ENCODE measurements at places on chromosomes 7 and 10. TPM values are rescaled to one million over a fixed set of nuclear protein-coding genes. Genes with fewer than 3 reads are reported as not detected.

DNA sequence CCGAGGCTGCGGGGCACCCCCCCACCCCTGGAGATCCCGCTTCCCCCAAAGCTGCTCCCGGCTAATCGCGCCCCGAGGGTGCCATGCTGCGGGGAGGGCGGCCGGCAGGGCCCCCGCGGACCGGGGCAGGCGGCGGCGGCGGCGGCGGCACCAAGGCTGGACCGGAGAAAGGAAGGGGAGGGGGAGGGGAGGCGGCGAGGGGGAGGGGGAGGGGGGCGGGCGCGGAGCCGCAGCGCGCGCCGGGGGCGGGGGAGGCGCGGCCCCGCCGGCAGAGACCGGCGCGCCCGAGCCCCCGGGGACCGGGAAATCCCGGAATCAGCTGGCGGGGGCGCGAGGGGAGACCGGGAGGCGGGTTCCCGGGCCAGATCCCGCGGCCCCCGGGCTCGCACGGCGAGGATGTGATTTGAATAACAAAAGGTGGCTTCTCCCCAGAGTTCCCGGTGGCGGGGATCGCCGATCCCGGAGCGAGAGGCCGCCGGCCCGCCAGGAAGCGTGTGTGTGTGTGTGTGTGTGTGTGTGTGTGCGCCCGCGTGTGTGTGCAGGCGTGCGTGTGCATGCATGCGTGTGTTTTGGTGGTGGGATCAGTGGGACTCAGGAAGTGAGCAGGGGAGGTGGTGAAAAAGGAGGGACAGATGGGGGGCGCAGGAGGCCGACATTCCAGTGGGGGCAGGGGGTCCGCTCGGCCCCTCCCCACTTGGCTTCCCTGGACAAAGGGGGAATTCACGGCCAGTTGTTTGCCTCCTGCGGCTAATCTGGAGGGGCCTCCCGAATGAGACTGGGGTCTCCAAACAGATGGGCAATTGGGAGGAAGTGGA, 99.5 kb downstream of the HIP1 start:
- peak; percentile 53 for DNase-seq

DNA sequence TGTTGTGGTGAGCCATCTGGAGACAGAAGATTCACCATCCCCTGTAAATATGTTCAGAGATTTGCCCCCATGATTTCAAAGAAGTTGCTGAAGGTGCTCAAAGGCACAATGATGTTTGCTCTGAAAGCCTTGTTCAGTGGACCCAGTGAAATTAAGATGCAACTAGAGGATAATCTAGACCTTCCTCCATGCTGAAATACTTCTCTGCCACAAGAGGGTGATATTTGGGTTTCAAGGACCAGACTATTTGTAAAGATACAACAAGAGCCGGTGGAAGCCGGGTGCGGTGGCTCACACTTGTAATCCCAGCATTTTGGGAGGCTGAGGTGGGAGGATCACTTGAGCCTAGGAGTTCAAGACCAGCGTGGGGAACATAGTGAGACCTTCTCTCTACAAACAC, 13.5 kb upstream of the MSRB2 start:
- DNase-seq: no peak

DNA sequence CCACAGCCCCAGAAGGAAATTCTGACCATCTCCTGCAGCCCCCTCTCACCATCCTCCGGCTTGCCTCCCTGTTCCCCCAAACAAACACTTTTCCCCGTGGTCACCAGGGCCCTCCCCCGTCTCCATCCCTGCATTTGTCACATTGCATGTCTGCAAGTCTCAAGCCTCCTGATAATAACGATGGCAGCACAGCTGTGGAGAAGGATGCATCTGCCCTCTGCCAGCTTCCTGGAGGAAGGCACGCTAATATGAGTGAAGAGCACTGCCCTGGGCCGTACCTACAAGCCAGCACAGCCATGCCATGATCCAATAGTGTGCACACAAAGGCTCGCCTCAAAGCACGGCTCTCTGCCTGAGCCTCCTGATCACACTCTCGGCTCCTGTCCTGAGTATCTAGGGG, 98.5 kb downstream of the SLIT1 start:
- no peak for DNase-seq

FZD1 gene
- total RNA-seq: 14.1 TPM

- DNase-seq: no peak
These were observed 63.5 kb upstream of the PTN start for GRCh38 chr7:137407078-137407477.

MYPN gene
- total RNA-seq: 124 TPM

DNA sequence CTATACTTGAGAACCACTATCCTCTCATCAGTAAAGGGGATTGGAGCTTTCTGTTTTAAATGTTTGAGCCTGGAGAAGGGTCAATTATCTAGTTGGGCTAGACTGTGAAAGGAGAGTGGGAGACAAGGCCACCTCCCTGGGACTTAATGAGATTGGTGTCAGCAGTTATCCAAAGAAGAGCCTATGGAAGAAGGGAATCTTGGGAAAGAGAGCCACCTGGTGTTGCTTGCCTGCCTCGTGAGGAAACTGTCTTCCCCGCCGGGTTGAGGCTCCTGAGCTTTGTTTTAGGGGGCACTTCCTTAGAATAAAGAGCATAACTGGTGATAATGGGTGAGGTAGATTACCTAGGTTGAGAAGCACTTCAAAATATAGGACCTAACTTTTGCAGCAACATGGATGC, 32.0 kb upstream of the ABCB4 start:
- no peak for DNase-seq

DNA sequence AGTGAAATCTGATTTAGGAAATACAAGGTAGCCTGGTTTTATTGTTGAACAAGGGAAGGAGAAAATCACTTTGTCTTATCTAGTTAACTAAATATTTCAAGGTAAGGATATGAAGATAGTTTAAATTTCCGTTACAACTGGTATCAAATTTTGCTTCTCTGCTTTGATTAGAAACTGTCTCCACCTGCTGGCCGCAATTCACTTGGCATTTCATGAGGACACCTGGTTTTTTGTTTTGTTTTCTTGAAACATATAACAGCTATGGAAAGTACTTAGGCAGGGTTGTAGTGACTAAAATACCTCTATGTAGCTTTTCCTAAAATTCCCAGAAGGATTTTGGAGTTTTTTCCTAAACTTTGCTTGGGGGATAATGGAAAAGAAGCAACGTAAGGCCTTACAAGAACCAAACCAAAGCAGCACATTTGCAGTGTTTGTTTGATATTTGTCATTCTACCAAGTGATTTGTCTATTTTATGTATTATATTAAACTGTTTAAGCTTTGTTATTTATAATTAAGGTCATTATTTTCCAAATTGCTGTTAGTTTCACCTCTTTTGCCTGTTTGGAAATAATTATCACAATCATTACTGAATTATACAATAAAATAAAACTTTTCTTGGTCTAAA, 73.6 kb downstream of the AHCYL2 start:
- no peak for DNase-seq

DNA sequence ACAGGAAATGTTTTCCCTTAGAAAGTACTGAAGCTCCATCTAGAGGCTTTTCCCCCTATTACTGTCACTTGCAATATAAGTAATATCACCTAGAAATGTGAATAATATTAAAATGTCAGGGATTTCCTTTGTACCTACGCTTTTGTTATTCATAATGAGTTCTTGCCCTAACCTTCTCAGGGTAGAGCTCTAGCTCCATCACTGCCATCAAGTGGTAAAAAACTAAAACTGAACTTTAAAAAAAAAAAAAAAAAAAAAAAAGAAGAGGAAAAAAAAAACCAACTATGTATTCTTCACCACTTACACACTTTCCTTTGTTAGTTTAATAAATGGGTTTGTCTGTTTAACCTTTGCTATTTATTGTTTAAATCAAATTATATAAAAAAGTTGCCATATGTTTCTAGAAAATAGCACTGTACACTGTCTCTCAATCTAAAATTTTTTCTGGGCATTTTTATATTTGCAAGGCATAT, 49.9 kb downstream of the DNAJC1 start:
- DNase-seq: no peak

GRCh38 chr10:69576334-69577011, 3.3 kb upstream of the NEUROG3 start:
- no peak for DNase-seq

DNA sequence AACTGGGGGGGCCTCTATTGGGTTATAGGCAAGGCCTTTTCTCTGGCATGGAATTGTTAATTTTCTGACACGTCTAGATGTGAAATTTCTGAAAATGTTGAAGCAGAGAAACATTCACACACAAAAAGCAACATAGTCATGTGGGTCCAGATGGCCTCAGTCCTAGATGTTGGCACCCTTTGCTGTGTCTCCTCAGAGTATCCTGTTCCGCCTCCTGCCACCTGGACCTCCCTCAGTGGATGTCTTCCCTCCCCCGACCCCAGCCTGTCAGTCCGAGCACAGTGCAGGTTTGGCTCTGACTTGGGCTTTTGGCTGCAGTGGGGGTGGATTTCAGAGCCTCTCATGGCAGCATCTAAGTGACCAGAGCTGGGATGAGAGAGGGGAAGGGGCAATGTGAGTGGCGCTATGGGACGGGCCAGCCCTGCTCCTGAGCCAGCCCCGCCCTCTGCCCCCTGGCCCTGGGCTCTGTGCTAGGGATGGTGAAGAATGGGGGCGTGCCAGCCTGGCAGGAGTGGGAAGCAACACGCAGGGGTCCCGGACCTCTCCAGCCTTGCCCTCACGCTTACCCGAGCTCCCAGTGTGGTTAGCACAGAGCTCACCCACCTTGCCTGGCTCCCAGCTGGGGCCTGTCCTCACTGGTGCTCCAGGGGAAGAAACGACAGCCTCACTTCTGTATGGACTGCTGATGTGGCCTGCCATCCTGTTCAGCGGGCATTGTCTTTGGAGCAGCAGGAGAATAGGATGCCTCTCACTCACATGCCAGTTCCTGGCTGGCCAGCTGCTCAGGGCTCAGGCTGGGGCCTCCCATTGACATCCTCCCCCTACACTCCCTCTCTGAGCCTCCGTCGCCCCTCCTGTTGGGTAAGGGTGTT, 6.2 kb downstream of the ATP6V0E2 start:
- DNase-seq: no peak

DNA sequence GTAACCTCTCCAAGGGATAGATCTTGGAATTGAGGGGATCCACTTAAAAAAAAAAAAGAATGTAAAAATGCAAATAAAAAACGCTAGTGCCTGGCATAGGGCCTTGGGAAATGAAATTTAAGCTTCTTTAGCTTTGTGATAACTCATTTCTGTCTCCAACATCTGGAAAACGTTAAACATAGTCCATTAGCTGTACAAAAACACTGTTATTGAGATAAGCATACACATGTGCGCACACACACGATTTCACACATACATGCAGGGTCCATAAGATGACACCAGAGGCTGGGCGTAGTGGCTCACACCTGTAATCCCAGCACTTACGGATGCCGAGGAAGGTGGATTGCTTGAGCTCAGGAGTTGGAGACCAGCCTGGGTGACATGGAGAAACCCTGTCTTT, 13.7 kb upstream of the CUL2 start:
- no peak for DNase-seq

DNA sequence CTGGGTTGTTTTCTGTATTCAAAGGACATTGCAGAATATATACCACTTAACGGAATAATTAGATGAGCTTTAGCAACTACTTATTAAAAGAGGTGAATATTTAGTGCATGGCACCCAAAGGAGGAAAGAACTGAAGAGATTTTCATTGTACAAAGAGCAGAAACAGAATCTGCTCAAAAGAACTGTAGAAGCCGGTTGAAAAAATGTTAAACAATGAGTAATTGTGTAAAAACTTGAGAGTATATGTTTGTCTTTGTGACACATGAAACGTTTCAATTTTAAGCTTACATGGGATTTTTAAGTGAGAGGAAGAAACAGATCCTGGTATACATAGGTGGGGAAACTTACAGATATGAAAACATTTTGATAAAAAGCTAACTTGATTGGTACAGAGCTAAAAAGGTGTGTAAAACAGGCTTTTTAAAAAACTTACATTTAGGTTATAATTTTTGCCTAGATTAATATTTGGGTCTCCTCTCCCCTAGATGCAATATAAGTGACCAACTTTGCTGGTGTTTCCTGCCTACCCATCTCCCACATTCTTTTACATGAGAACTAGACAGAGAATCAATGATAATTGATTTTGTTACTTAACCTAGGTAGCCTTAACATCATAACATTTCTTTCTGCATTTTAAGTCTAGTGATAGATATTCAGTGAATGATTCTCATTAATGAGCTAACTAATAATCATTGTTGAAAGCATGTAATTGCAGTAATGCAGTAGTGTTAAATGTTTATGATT, 6.8 kb downstream of the ARL5B start:
- DNase-seq: no peak

DNA sequence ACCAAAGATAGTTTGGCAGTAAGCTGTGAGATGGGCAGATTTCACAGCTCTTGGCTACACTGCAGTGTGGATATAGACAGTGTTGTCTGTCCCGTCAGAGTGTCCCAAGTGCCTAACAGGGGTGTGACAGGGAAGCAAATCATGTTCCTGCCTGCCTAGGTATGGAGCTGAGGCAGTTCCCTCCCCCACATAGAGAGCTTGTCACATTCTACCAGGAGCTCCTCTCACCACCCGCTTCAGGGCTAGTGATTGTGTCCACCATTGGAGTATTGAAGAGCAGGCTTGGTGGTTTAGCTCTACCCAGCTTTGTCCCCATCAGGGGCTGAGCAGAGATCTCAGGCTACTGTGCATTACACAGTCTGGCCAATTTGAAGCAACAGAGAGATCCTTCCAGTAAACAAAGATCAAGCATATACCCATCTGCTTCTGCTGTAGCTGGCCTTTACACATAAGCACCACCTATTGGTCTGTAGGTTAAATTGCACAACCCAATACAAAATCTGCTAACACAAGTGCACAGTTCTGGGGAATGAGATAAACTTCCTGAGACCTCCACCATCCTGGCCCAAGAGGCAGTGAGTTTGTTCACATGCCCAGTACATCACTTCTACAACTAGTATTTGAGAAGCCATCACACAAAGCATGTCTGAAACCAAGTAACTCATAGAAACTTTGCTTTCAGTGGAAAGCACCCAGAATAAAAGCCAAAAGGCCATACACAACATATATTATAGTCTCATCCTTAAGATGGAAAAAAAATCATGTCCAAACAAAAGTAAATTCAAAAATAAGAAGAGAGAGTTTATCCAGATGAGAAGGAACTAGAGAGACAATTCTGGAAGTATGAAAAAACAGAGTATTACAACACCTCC, 67.3 kb downstream of the GLCCI1 start:
- DNase-seq: no peak

GRCh38 chr10:28331841-28332240, 29.0 kb upstream of the MPP7 start:
- no peak for DNase-seq

DNA sequence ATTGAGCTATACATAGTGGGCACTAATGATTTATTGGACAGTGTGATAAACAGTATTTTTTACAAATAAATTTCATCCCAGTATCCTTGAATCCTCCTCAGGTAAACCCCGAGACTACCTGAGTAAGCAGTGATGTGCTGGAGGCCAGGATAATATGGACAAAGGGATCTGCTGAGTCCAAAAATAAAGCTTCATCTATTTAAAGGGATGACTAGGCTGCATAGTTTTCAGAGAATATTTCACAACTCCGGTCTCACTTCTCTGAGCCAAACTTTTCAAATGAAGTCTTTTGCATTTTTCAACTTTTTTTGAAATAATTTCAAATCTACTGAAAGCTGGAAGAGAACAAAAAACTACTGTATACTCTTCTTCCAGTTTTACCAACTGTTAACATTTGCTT, 2.5 kb downstream of the ACTR3B start:
- DNase-seq: no peak

CHAT gene
- total RNA-seq: not detected

BICC1 gene
- total RNA-seq: 5.7 TPM

HMX2 gene
- total RNA-seq: not detected
